ENCODE measurements at places on chromosomes 11 and 22.

DNA sequence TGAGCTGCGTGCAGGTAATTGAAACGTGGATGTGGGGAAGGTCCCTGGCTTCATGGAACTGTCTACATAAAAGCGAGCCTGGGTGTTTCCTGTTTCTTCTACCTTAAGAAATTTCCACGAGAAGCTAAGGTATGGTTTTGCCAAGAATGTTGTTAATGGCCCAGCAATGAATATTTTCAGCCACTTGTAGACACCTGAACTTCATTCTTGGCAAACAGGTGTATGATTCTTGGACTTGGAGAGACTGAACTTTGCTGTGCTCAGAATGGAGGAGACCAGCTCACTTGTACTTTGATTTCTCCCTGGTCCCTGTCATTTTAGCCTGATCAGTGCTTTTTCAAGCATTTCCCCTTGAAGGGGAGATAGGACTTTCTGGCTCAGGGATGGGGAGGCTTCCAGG is 20.8 kb downstream of the LRP5 start:
- no peak for DNase-seq

GRCh38 chr11:78219493-78220217 is 30.9 kb downstream of the USP35 start:
- DNase-seq, result no peak

DNA sequence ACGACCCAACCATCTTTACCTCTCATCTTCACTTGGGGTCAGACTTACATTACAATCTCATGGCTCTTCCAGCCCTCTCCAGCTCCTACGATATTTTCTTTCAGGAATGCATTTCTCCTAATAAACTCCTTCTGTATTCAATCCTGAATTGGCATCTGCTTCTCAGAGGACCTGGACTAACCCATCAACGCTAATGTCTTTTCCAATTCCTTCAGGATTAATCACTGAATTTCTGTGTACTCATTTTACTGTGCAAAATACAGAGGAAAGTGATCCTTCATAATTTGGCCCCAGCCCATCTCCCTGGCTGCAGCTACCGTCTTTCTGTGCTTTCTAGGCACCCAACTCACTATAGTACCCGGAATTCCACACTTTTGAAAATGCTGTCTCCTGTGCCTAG is 239.2 kb downstream of the METTL15 start:
- DNase-seq, result no peak

GRCh38 chr11:115963156-115963555 is 458.9 kb upstream of the CADM1 start:
- DNase-seq, result no peak

DNA sequence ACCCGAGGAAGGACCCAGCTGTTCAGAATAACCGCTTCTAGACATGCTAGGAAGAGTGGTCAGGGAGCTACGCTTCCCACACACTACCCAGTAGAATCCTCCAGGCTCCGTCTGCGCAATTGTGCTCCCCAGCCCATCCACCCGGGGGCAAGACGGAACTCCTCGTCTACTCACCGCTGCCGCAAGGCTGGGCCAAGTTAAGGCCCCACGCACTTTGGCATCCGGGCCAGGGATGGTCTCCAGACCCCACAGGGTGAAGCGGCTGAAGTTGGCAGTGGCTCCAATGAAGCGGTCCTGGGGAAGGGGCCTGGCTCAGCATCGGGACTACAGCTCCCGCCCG is 757 bp downstream of the RNASEH2C start:
- DNase-seq, result peak; percentile 29

GRCh38 chr11:27468209-27468994 is 4.2 kb downstream of the LGR4 start:
- DNase-seq, result no peak

GRCh38 chr11:104957280-104957679 is 11.1 kb downstream of the CASP4 start:
- no peak for DNase-seq

Measured in brain microvascular endothelial cell (primary cell).